ENCODE measurements at places on chromosomes 11 and 22. TPM values are rescaled to one million over a fixed set of nuclear protein-coding genes. Genes with fewer than 3 reads are reported as not detected.

Gene PNPLA3
- total RNA-seq, result 59.1 TPM

Gene UCP2
- 11.0 TPM for total RNA-seq

Gene ABCC8
- total RNA-seq, result not detected

Gene OR5P2
- total RNA-seq, result not detected

Gene DGAT2
- total RNA-seq, result 64.0 TPM

Gene SHANK2
- total RNA-seq, result 36.4 TPM

Gene ARHGAP20
- total RNA-seq, result 1.5 TPM

Gene TRPM5
- total RNA-seq, result 0.05 TPM

Gene MRGPRX3
- not detected for total RNA-seq

Gene MYEOV
- not detected for total RNA-seq

Gene CSNK2A3
- total RNA-seq, result 0.51 TPM

Gene SHISAL1
- 0.17 TPM for total RNA-seq

Gene CD3D
- total RNA-seq, result 1.2 TPM

Gene GRM5
- total RNA-seq, result not detected

DNA sequence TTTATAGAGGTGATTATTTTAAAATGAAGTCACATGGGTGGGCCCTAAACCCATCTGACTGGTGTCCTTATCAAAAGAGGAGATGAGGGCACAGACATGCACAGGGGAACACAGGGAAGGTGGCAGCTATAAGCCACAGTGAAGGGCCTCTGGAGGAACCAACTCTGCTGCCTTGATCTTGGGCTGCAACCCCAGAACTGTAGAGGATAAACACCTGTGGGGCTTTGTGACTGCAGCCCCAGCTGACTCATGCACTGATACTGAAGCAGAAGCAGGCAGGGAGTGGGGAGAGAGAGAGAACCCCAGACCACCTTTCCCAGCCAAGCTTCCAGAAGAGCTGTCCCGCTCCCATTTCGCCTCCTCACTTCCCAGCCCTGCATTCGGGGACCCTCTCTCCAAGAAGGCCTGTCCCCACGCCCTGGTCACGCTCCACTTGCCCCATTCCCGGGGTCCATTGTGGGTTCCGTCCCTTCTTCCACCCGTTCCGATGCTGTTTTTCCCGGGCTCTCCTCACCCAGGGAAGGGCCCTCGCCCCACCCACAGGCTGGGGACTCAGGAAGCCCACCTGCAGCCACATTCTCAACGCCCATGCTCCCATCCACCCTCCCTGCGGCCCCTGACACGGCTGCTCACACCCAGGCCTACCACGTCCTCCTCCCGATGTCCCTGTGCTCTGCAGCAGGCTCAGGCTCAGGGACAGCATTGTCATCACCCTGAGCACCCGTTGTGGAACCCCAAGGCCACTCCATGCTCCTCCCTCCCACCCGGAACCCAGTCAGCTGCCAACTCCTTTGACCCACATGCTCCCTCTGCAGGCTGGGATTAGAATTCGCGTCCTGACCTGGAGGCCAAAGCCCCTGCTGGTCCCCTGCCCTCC is 90.8 kb upstream of the SHANK2 start:
- DNase-seq, result peak; percentile 48

DNA sequence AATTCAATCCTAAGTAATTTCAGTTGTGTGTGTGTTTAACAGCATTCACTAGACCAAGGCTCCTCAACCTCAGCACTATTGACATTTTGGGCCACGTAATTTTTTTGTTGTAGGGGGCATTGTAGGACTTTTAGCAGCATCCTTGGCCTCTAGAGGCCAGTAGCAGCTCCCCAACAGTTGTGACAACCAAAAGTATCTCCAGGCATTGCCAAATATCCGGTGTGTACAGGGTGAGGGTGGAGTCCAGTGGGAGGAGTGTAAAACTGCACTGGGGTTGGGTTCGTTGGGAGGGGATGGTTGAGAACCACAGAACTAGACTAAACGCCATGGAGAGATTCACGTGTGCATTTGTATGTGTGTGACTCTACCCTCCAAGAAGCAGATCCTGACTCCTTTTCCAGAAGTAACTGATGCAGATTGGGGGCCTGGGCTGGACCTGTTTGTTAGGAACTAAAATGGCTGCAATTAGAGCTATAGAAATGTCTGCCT is 5.9 kb upstream of the PHF21A start:
- DNase-seq, result no peak

DNA sequence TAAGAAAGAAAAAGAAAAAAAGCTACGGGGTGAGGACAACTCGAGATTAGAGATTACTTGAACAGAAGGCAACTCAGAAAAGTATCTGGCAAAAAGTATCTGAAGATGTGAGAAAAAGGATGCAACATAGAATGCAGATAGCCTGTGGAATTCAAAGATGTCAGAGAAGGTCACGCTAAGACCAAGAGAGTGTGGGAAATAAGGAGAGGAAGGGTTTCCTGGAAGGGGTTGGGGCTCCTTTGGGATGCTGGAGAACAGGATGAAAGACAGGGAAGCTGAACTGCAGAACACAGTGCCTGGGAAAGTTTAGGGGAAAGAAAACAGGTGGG is 1.2 kb downstream of the GUCY1A2 start:
- no peak for DNase-seq

- no peak for DNase-seq
Observed at GRCh38 chr22:41664951-41665350, 23.7 kb downstream of the SNU13 start.

DNA sequence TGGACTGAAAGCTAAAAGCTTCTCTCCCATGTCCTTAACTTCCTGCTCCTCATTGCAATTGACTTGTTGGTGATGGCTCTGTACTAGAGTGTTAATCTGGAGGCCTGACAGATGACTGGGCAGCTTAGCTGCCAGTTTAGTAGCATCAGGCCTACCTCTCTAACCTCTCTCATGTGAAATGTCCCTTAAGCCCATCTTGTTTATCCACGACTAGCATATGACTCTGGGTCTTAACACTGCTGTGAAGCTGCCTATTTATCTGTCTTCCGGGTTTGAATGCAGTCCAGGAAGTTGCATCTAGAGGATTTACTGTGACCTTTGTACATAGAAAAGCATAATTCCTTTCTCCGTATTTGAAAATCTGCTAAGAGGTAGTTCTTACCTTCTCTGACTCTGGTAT is 85.3 kb upstream of the HORMAD2 start:
- DNase-seq, result no peak

- DNase-seq, result no peak
Observed at GRCh38 chr22:38501797-38502672, 4.1 kb downstream of the DDX17 start.

GRCh38 chr22:28018461-28018927 is 99.4 kb upstream of the PITPNB start:
- no peak for DNase-seq

- no peak for DNase-seq
Observed at GRCh38 chr11:69013009-69013951, at the start of gene MRGPRF. TSS of gene MRGPRF (minus strand) at chr11:69013246. CDS start at chr11:69009901, 3,345 bp downstream.

DNA sequence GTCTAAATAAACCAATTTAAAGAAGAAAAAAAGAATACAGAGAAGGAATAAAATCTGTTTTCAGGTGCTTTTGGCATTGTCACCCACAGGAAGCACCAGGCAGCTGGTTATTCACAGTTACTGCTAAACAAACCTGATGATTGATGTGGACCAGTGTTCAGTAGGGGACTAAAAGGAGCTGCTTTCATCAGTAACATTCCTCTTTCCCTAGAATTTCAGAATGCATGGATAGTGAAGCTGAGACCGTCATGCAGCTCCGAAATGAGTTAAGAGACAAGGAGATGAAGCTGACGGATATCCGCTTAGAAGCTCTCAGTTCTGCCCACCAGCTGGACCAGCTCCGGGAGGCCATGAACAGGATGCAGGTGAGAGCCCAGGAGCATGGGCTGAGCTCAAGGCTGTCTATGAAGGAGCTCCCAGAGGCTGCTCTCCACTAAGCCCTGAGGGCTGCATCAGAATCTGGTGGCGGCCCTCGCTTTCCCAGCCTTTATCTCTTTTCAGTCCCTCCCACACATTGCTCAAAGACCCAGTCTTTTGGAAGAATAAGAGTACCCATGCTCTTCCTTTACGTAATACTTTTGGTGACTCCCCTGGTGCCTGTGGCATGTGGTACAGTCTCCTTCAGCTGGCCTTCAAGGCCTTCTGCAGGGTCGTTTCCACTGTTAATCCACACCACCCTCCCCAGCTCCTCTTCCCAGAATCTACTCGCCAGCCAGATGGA is 69.5 kb downstream of the DBX1 start:
- no peak for DNase-seq

DNA sequence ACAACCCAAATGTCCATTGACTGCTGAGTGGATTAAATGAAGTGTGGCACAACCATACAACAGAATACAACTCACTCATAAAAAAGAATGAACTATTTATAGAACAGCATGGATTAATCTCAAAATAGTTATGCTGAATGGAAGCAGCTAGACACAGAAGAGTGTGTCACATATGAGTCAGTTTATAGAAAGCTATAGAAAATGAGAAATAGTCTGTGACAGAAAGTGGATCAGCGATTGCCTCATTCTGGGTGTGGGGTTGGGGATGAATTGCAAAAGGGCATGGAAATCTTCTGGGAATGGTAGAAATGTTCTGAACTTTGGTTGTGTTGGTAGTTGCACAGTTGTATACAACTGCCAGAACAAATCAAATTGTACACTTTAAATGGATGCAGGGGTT is 37.4 kb downstream of the PRR5L start:
- DNase-seq, result no peak

- DNase-seq, result no peak
Observed at GRCh38 chr11:68976095-68976494, 4.7 kb downstream of the MRGPRD start.

- no peak for DNase-seq
Observed at GRCh38 chr11:33449798-33450197, 192.6 kb downstream of the HIPK3 start.

GRCh38 chr11:113664981-113665710 is 41.0 kb downstream of the TMPRSS5 start:
- no peak for DNase-seq

- no peak for DNase-seq
Observed at GRCh38 chr11:134944986-134945385, 532.9 kb upstream of the B3GAT1 start.

DNA sequence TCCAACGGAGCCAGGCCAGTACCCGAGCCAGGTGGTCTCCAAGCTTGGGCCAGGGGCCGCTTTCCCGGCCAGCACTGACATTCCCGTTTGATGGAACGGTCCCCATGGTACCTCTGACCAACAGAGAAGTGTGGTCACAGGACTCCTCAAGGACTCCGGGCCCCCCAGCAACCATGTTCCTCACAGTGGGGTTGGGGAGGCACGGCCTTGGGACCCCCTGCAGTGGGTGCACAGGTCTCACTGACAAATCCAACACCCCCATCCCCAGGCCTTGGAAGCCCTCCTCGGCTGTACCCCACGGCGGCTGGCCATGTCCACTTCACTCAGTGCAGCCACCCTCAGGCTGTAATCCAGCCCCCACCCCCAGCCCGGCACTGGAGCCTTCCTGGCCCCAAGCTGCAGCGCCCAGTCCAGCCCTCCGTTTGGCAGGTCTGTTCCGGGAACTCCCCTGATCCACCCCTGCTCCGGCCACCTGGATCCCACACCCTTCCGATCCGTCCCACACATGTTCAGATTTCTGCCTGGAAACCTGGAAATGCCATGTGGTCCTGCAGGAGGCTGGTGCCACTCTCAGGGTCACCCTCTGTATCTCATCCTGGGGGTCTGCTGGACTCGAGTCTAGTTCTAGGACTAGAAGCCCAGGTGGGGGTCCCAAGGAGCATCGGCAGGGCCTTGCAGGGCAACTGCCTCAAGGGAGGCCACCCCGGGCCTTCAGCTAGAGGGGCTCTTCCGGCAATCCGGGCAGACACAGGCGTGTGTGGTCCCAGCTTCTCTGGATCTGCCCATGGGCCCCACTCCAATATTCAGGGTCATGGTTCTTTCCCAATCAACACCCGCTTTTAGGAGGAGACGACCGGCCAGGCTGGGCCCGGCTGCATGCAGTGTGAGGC is 26.6 kb downstream of the TBX1 start:
- no peak for DNase-seq

- DNase-seq, result no peak
Observed at GRCh38 chr11:14018441-14018840, 55.9 kb downstream of the SPON1 start.

DNA sequence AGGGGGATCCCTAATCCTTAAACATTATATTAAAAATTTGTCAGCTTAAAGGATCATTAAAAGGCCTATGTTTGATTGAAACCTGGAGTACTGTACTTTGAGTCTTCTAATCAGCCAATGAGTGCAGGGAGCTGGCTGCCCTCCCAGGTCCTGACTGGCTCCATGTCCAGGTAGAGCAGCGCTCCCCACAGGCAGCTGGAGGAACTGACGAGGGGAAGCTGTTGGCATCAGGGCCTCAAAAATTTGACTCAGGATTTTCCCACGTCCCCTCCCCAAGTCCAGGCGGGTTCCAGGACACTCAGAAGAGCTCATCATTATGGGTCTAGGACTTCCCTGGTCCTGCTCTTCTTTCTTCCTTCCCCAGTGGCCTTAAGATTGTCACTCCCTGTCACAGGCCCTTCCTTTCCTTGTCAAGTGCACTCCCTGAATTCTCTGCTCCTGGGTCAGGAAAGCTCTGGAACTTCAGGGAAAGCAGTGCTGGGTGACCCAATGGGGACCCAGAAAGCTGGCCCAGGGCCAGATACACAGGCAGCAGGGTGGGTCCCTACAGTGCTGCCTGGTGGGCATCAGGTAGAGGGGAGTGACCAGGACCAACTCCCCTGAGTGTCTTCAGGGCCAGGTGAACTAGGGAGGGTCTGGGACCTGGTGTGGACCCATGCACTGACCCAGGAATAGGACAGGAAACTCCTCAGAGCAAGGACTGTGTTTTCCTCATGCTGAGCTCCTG is 65.5 kb downstream of the GGTLC2 start:
- DNase-seq, result peak; percentile 24

DNA sequence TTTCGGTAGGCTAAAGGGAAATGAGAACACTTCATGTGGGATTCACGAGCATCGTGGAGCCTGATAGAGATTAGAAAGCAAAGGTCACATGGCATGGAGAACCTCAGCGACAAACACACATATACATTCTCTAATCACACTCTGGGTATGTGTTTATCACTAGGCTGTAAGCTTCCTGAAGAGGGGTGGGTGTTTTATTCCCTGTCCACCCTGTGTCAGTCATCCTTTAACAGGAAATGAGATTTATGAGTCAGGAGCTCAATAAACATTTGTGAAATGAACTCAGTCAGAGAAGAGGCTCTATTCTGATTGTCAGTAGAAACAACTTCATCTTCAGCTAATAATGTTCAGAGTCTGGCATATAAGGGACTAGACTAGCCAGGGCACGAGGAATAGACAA is 71.7 kb upstream of the EIF3M start:
- DNase-seq, result no peak

GRCh38 chr22:35478633-35479107 is 62.0 kb upstream of the RASD2 start:
- DNase-seq, result no peak

GRCh38 chr22:35424761-35425160 is 24.8 kb downstream of the MCM5 start:
- no peak for DNase-seq

Measured in liver (tissue), 10 donors.